ENCODE measurements at places on chromosomes 5 and 9.

GRCh38 chr9:12955510-12956163 is 180.8 kb downstream of the LURAP1L start:
- no peak for DNase-seq

DNA sequence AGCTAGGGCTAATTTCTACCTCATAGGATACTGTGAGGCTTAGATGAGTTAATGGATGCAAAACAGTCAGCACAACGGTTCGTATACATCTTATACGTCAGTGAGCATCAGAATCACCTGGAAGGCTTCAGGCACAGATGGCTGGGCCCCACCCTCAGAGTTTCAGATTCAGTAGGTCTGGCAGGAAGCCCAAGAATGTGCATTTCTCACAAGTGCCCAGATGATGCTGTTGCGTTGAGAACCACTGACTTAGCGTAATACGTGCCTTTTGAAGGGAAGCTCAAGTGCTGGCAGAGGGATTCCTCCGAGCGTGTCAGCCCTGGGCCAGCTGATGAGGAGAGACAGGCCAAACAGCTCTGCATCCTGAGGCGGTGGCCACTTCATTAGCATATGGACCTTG is 117.1 kb upstream of the WWC1 start:
- no peak for DNase-seq

- DNase-seq, result no peak
Measured at GRCh38 chr5:128774605-128775004, 190.7 kb upstream of the SLC27A6 start.

DNA sequence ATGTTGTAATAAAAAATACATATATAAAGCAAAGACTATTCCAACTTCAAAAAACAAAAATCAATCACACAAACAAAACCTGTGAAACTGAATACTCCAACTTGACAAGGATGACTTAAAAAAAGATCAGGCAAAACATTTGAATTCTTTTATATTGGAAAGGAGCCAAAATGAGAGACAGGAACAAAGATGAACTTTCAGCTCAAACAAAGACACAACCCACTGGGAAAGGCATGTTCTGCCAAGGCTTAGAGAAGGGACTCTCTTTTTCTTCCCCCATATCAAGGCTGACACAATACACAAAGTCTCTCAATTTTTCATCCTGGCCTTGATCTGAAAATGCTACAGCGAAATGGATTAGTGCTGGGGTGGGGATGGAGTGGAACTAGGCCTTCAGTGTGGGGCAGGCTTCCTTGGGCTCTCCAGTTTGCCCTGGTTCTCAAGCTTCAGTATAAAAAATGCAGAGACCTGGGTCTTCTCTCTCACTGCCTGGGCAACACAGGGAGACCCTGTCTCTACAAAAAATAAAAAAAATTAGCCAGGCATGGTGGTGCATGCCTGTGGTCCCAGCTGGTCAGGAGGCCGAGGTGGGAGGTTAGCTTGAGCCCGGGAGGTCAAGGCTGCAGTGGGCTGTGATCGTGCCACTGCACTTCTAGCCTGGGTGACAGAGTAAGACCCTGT is 11.6 kb upstream of the FAM169A start:
- no peak for DNase-seq

GRCh38 chr5:138230981-138231589 is 18.0 kb upstream of the CDC23 start:
- DNase-seq, result no peak

- DNase-seq, result no peak
Measured at GRCh38 chr9:107547303-107547702, 57.7 kb upstream of the KLF4 start.

- DNase-seq, result no peak
Measured at GRCh38 chr9:91416096-91416712, 7.4 kb downstream of the NFIL3 start.

GRCh38 chr5:172723508-172723907 is 47.5 kb downstream of the DUSP1 start:
- no peak for DNase-seq

GRCh38 chr5:7794823-7795222 is 56.1 kb downstream of the CFAP90 start:
- no peak for DNase-seq
